ENCODE measurements at places on chromosomes 1 and 21. TPM values are rescaled to one million over a fixed set of nuclear protein-coding genes. Genes with fewer than 3 reads are reported as not detected.

SPRR3 gene
- not detected for total RNA-seq

PTPN7 gene
- 112 TPM for total RNA-seq

TFF2 gene
- total RNA-seq: not detected

FMO4 gene
- 2.0 TPM for total RNA-seq

YIPF1 gene
- total RNA-seq: 22.4 TPM

CD5L gene
- not detected for total RNA-seq

SLAMF8 gene
- total RNA-seq: 0.19 TPM

CLCA4 gene
- not detected for total RNA-seq

LORICRIN gene
- not detected for total RNA-seq

BLACAT1 gene
- total RNA-seq: 0.30 TPM

DNA sequence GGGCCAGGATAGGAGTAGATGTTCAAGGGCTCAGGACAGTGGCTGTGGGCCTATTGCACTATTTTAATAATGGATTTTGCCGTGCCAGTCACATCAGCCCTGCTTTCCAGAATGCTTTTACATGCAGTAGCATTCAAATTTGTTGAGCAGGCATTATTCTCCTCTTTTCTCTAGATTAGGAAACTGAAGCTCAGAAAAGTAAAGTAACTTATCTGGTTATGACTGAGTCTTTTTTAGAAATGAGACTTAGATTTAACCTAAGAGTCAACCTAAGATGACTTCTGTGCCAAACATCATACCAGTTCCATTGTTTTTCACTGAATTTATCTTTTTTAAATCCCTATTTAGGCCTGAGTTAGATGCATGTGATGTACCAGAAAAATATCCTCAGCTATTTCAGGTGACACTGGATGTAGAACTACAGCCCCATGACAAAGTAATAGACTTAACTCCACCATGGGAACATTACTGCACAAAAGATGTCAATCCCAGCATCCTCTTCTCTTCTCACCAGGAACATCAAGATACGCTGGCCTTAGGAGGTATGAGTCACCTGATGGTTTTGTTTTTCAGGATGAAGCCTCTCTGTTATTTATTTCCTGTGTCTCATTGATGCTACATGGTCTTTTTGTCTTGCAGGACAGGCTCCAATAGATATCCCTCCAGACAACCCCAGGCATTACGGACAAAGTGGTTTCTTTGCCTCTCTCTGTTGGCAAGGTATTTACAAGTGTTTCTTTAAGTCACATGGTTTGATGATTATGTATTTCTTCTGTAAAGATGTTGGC lies 31.4 kb upstream of the LEPR start:
- no peak overlapping the region for H3K4me3 ChIP-seq
- H3K27ac ChIP-seq: no peak overlapping the region
- H3K36me3 ChIP-seq: no peaks in the 10 kb centered on the region
- peaks cover 13% of the 10 kb centered on the region for H3K4me1 ChIP-seq

DNA sequence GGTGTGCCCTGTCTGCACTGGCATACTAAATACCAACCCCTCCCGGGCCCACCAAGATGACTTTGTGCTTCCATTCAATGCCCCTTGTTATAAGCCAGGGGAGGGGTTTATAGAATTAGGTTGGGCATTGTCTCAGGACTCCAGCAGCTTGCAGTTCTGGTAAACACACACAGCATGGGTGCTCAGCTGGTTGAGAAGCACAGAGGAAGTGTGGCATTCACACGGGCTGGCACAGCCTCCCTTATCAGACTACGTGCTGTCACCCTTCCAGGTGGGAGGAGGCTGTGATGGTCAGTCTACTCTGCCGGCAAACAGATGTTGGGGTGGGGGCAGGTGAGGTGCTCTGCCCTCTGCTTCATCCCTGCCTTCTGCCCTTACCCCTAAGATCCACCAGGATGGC lies 15.0 kb upstream of the SLC6A17 start:
- H3K36me3 ChIP-seq: no peaks in the 10 kb centered on the region
- H3K27ac ChIP-seq: no peak overlapping the region
- no peak overlapping the region for H3K4me3 ChIP-seq
- H3K27me3 ChIP-seq: peaks cover 36% of the 10 kb centered on the region

GRCh38 chr1:31872658-31873636 lies 57.1 kb upstream of the SPOCD1 start:
- H3K27me3 ChIP-seq: no peaks in the 10 kb centered on the region
- peaks cover 22% of the 10 kb centered on the region for H3K4me1 ChIP-seq
- H3K4me3 ChIP-seq: no peak overlapping the region

GRCh38 chr21:16186742-16187141 lies 457.0 kb downstream of the USP25 start:
- no peak overlapping the region for H3K4me3 ChIP-seq
- no peak for DNase-seq
- H3K27ac ChIP-seq: no peak overlapping the region
- peaks cover 2% of the 10 kb centered on the region for H3K27me3 ChIP-seq
- H3K4me1 ChIP-seq: no peaks in the 10 kb centered on the region
- H3K36me3 ChIP-seq: no peaks in the 10 kb centered on the region

DNA sequence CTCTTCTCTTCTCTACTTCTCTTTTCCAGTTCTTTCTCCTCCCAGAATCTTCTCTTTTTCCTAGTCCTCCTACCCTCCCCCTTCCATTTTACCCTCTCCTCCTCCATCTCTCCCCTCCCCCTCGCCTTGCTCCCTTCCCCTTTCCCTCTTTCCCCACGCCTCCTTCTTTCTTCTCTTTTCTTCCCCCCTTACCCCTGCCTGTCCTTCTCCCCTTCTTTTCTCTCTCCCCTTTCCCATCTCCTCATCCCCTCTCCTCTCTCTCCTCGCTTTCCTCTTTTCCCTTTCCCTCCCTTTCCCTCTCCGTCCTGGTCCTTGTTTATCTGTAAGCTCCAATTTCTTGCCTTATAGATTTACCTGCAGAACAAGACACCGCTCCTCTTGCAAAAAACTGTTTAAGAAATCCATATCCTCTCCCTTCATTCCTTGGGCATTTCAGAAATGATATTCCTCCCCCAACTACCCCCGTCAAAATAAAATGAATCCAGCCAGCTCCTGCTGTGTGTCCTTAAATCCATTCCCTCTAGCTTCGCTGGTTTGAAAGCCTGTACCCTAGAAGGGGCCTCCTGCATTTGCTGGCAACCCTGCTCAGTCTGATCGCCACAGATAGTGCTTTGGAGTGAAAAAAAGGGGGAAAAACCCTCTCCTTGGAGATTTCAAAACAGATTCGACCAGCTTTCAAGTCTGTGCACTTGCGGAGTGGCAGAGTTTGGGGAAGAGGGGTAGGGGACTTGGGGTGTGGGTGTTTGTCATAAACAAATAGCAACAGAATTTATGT lies 89.4 kb downstream of the PAPPA2 start:
- H3K36me3 ChIP-seq: no peaks in the 10 kb centered on the region
- peaks cover 32% of the 10 kb centered on the region for H3K27me3 ChIP-seq
- H3K27ac ChIP-seq: no peak overlapping the region
- H3K4me3 ChIP-seq: no peak overlapping the region
- no peak for DNase-seq
- no peaks in the 10 kb centered on the region for H3K4me1 ChIP-seq

GRCh38 chr1:248831842-248832241 lies 6.1 kb upstream of the SH3BP5L start:
- H3K4me1 ChIP-seq: peaks cover 7% of the 10 kb centered on the region
- no peak for DNase-seq
- H3K27ac ChIP-seq: no peak overlapping the region
- peaks cover 2% of the 10 kb centered on the region for H3K27me3 ChIP-seq

GRCh38 chr1:69710484-69711189 lies 142.9 kb downstream of the LRRC7 start:
- H3K27ac ChIP-seq: no peak overlapping the region
- no peaks in the 10 kb centered on the region for H3K36me3 ChIP-seq
- H3K4me3 ChIP-seq: no peak overlapping the region
- DNase-seq: no peak
- no peaks in the 10 kb centered on the region for H3K27me3 ChIP-seq
- no peaks in the 10 kb centered on the region for H3K4me1 ChIP-seq

GRCh38 chr1:96927125-96927524 lies 205.5 kb downstream of the PTBP2 start:
- no peaks in the 10 kb centered on the region for H3K4me1 ChIP-seq
- no peaks in the 10 kb centered on the region for H3K27me3 ChIP-seq
- H3K4me3 ChIP-seq: no peak overlapping the region

- no peak overlapping the region for H3K27ac ChIP-seq
- no peaks in the 10 kb centered on the region for H3K27me3 ChIP-seq
- no peak overlapping the region for H3K4me3 ChIP-seq
- H3K36me3 ChIP-seq: no peaks in the 10 kb centered on the region
- no peak for DNase-seq
- no peaks in the 10 kb centered on the region for H3K4me1 ChIP-seq
These were observed 529.2 kb downstream of the USP25 start for GRCh38 chr21:16258844-16259611.

DNA sequence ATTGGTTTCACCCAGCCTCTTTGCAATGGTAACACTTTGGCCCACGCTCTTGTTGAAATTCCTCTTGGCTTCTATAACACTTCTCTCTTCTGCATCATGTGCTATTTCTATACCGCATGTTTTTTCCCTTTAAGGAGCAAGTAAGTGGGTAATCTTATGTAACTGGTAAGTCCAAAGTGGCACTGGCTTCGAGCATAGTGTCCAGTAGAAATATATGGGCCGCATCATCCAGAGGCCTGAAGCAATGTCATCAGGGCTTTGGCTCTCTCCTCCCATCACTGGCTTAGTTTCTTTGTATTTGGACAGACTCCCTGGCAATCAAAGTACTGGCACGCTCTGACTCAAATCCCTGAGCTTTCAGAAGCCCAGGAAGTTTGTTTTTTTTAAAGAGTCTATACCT lies 17.5 kb downstream of the CHML start:
- H3K27ac ChIP-seq: no peak overlapping the region
- no peaks in the 10 kb centered on the region for H3K27me3 ChIP-seq
- H3K4me3 ChIP-seq: no peak overlapping the region
- peaks cover 2% of the 10 kb centered on the region for H3K4me1 ChIP-seq
- no peak for DNase-seq

DNA sequence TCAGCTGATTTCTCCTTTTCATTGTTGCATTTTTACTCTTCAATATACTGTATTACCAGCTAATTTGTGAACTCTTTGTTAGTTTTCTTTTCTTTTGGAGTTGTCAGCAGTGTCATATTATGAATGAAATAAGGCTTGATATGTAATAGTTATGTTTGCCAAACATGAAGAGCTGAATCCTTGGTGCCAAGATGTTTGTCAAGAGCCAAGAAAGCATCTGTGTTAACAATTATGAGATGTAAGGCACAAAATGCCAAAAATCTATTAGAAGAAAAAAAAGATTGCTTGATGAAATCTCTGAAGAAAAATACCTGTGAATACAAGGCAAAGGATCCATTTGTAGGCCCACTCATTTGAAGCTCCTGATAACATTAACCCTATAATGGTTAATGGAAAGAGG lies 48.4 kb upstream of the RNPC3 start:
- H3K27me3 ChIP-seq: peaks cover 4% of the 10 kb centered on the region
- H3K4me3 ChIP-seq: no peak overlapping the region
- DNase-seq: no peak
- H3K4me1 ChIP-seq: no peaks in the 10 kb centered on the region

- no peak overlapping the region for H3K4me3 ChIP-seq
- peaks cover 2% of the 10 kb centered on the region for H3K36me3 ChIP-seq
- H3K27ac ChIP-seq: no peak overlapping the region
- no peak for DNase-seq
- peaks cover 8% of the 10 kb centered on the region for H3K4me1 ChIP-seq
- H3K27me3 ChIP-seq: no peaks in the 10 kb centered on the region
These were observed 74.5 kb downstream of the NPHP4 start for GRCh38 chr1:5917591-5918274.

- no peaks in the 10 kb centered on the region for H3K36me3 ChIP-seq
- no peaks in the 10 kb centered on the region for H3K4me1 ChIP-seq
- H3K27me3 ChIP-seq: peaks cover 7% of the 10 kb centered on the region
- DNase-seq: no peak
These were observed 256.5 kb downstream of the USP25 start for GRCh38 chr21:15986277-15986676.

DNA sequence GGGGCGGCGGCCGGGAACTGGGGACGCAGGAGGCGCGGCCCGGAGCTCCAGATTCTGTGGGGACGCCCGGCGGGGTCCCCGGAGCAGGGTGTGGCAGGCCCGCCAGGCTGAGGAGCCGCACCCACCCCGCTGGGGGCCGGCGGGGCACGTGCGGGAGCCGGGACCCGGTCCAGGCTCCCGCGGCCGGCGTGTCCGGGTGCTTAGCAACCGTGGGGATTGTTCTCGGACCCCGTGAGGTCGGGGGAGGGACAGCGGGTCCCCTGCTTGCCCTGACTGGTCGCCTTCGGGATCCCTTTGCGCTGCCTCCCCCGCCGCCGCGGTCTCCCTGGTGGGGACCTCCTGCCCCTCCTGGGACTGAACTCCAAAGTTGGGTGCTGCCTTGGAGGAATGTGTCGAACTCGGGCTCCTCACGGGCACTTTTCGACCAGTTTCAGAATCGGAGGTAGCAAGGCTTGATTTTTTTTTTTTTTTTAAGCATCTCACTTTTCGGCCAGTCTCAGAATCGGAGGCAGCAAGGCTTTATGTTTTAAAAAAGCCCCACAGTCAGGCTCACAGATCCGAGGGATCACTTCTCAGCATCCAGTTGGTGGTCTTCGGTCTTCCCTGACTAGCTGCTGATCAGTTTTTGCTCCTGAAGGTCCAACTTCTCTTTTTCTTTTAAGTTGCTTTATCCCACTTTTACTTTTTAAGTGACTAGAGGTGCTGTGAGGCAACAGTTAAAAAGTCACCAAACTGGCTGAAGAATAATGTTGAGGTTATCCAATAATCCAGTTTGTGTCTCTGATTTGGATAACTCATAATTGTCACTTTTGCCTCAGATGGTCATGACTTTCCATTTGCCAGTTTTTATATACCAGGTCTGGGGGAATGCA lies 648 bp downstream of the FAM76A start:
- peaks cover 12% of the 10 kb centered on the region for H3K4me1 ChIP-seq
- peak overlapping the region; percentile 86 for H3K4me3 ChIP-seq
- peak; percentile 42 for DNase-seq
- no peaks in the 10 kb centered on the region for H3K27me3 ChIP-seq
- H3K27ac ChIP-seq: peak overlapping the region; percentile 41

DNA sequence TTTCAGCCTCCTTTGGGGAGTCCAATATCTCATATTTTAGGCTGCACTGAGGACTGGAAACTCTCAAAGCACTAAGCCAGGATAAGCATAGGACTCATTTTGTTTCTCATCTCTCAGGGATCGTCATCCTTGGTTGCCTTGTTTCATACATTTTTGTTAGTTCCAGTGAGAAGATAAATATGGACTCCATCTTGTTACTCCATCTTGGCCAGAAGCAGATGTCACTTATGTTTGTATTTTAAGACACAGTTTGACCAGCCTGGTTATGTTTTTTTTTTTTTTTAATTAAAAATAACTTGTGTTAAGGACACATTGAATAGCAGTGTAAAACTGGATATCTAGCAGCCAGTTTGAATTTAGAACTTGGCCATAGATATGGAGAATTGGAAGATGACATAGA lies 34.7 kb downstream of the DISP3 start:
- H3K4me1 ChIP-seq: no peaks in the 10 kb centered on the region
- no peak overlapping the region for H3K4me3 ChIP-seq
- no peaks in the 10 kb centered on the region for H3K36me3 ChIP-seq
- no peak for DNase-seq
- H3K27me3 ChIP-seq: no peaks in the 10 kb centered on the region

Data from activated naive CD4-positive, alpha-beta T cell treated with anti-CD3 and anti-CD28 coated beads for 36 hours (primary cell).